ENCODE measurements at places on chromosomes 16 and 17. TPM values are rescaled to one million over a fixed set of nuclear protein-coding genes. Genes with fewer than 3 reads are reported as not detected.

PRDM7 gene
- not detected for total RNA-seq

TLCD3B gene
- 0.09 TPM for total RNA-seq

GRN gene
- 238 TPM for total RNA-seq

SULT1A1 gene
- total RNA-seq, result 4.5 TPM

CCDC200 gene
- not detected for total RNA-seq

KRT40 gene
- not detected for total RNA-seq
